ENCODE measurements at places on chromosomes 11 and 22.

DNA sequence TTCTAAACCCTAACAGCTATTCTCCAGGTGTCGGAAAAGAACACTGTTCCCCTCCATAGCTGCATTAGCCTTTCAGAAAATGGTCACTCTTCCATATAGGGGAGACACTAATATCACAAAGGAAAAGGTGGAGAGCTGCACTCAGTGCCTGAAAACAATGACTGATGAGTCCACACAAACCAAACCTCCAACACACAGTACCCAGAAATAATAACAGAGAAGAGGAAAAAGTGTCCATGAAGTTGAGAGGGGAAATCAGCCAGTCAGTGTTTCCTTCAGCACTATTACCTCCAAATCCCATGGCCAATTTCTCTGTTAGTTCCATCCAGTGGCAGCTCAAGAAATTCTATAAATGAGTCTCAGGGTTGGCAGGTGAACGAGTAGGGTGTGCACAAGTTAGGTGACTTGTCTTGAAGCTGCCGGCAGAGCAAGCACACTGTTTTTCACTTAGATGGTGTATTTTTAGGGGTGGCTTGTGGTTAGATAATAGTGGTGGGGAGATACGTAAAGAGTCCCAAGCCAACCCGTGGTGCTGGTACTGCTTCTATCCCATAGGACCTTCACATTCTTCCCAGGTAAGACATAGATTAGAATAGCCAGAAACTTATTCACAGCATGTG, 84.5 kb upstream of the CHRM4 start:
- no peak for DNase-seq

DNA sequence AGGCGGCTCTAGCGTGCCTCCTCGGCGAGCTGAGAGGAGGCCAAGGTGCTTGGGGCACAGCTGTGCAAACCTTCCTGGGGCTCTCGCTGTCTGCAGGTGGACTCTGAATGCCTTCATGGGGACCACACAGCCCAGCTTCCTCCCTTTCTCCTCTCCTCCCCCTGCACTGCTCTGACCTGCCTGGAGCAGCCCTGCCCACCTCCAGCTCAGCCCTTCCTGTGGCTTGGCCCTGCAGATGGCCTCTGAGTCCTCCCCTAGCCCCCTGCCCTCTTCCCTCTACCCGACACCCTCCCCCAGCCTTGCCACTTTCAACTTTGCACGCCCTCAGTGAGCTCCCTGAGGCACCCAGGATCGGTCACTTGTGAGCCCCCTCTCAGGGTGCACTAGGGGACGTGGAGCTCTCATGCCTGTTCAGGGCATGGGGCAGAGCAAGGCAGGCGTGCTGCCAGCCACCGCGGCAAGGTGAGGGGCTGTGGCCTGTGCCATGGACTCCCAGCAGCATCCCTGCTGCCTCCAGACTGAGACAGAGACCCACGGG, 31.4 kb downstream of the PPM1F start:
- DNase-seq: no peak

DNA sequence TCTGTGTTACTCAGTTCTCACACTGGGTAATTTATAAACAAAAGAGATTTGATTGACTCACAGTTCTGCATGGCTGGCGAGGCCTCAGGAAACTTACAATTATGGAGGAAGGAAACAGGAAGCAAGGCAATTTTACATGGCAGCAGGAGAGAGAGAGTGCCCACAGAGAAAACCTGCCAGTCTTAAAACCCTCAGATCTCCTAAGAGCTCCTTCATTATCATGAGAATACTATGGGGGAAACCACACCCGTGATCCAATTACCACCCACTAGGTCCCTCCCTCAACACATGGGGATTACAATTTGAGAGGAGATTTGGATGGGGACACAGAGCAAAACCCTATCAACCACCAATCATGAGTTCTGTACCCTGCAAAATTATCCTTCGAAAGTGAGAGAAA, 1180.8 kb downstream of the JRKL start:
- no peak for DNase-seq

DNA sequence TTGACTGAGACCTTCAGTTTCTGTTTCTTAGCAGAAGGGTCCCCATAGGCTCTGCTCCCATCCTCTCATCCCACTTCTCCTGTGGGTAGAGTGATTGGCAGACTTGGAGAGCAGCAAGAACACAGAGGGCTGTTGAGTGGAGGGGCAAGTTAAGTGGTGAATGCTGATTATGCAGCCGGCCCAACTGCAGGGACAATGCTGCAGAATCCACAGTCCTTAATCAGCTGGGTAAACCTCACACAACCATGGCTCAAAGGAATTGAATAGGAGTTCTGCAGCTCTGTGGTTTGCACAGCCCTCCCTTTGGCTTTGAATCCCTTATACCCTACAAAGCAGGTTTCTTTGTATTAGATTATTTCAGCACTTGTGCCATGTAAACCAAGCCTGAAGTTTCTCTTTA, 161.1 kb downstream of the NAV2 start:
- no peak for DNase-seq

- no peak for DNase-seq
Measured at GRCh38 chr11:79116600-79116999, 324.2 kb downstream of the TENM4 start.

GRCh38 chr11:577611-577894, 1.3 kb downstream of the PHRF1 start:
- no peak for DNase-seq

DNA sequence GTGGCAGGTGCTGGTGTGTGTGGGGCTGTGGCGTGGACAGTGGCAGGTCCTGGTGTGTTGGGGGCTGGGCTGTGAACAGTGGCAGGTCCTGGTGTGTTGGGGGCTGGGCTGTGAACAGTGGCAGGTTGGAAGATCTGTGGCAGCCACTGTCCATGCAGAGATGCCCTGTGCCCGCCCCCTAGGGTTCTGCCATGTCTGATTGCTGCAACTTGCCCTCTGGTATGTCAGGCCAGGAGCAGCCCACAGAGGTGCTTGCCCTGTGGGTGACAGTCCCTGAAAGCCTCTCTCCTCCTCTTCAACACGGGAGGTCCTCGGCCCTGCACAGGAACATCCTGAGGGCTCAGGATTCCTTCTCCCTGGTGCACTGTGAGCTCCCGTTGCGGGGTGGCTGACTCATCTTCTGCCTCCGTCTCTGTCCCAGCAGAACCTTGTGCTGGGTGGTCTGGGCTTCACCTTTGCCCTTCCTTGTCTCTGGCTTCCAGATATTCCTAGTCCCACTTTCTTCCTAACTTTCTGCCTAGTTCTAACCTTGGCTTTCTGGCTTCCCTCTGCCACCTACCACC, 13.5 kb downstream of the OPCML start:
- DNase-seq: no peak

DNA sequence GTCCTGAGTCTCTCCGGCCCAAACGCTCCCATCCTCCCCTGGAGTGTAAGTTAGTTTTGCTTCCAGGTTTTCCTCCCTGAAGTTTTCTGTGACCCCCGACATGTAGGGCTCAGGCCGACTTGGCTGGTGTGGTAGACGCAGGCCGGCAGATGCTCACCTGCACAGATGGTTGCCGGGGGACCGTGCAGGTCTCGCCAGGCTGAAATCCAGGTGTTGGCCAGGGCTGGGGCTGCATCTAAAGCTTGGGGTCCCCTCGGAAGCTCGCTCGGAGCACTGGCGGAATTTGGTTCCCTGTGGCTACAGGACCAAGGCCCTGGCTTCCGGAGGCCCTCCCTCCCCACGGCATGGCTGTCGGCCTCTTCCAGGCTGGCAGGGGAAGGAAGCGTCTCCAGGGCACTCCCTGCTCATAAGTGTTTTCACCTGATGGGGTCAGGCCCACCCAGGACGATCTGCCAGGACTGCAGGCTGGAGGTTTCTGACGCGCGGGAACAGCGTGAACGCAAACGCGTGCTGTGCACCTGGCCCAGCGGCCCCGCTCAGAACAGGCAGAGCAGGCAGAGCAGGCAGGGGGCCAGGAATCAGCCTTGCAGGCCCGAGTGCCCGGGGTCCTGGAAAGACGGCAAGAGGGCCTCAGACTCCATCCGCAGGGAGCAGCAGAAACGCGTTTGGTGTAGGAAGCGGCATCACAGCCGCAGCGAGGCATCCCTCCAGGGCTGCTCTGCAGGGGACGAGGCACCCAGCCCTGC, 258.2 kb downstream of the BRD1 start:
- no peak for DNase-seq

GRCh38 chr11:108253176-108253575, 30.3 kb downstream of the ATM start:
- no peak for DNase-seq

- DNase-seq: no peak
Measured at GRCh38 chr11:62678433-62678769, 472 bp downstream of the UBXN1 start.

- DNase-seq: no peak
Measured at GRCh38 chr11:120801801-120802689, 221.9 kb upstream of the TBCEL start.

GRCh38 chr11:6417907-6418556, 862 bp downstream of the APBB1 start:
- no peak for DNase-seq

- no peak for DNase-seq
Measured at GRCh38 chr11:16997624-16998023, 16.6 kb downstream of the PLEKHA7 start.

GRCh38 chr11:7490535-7490934, 5.2 kb downstream of the OLFML1 start:
- DNase-seq: no peak

GRCh38 chr11:18280438-18281045, 14.5 kb downstream of the SAA1 start:
- DNase-seq: no peak

GRCh38 chr11:3886985-3887384, 31.5 kb downstream of the STIM1 start:
- no peak for DNase-seq

DNA sequence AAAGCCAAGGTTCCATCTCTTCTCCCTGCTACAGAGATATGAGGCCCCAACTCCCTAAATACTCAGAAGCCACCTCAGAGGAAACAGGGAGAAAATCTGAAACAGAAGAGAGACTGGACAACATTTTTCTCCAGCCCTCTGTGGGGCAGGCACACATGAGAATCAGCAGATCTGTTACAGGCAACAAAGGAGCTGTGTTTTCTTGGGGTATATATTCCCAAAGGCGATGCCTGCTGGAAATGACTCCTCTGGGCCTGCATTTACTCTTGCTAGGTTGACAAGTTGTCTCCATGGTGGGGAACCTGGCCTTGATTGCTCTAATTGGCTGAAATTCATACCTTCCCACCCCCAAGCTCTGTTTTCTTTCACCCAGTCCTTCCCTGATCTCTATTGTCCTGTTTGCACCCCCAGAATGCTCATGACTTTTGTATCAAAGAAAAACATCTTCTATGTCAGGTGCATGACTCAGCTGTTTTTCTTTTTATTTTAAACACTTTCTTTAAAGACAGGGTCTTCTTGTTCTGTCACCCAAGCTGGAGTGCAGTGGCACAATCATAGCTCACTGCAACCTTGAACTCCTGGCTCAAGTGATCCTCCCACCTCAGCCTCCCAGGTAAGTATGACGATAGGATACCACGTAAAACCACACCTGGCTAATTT, 23.5 kb upstream of the P2RY6 start:
- no peak for DNase-seq

- no peak for DNase-seq
Measured at GRCh38 chr22:33747029-33747428, 173.2 kb downstream of the LARGE1 start.

DNA sequence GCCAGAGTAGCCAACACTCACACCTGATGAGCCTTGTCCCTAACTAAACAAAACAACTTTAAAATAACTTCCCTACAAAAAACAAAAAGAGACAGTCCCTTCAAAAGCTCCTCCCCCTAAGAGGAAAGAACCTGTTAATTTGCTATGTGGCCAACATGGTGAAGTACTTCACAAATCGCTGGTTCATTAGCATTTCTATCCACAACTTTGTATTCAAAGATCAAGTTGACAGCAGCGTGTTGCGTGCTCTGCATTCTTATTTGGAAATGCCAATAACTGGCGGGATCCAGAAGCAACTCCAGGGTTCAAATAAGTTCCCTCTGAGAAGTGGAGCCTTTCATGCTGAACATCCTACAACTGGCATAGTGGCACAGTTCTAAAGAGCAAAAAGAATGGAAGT, 48.6 kb downstream of the CADM1 start:
- no peak for DNase-seq

DNA sequence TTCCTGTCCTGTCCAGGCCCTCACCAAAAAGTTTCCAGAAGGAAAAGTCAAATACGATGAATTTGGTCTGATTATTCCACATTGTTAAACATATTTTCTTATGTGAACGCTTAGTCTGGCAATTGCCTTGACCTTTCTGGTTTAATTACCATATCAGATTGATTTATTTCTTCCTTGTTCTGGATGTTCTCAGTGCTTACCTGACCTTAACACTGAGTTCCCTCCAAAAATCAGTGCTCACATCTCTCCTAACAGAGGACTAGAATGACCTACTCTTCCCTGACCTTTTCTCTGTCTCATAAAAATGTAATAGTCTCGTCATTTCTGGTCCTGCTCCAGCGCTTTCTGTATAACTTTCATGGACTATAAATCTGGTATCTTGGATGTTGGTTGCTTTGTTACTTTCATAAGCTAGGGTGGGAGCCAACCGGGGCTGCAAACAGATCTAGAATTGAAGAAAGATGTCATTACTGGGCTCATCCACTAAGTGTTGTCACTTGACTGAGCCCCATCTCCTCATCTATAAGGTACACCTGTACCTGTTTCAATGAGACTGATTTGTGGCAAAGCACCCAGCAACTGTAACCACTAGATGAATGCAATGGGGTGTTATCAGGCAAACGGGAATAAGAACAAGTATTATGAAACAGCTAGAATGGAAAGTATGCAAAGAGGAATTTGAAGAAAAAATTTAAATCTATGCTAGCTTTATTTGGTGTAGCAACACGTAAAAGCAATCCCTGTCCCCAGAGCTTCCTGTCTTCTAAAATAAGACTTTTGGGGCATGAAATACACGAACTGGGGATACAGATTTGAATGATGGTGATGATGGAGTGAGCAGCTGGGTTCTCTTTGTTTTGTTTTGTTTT, 2.4 kb downstream of the FADS2 start:
- DNase-seq: no peak

- DNase-seq: no peak
Measured at GRCh38 chr11:134888821-134889220, 476.8 kb upstream of the B3GAT1 start.

DNA sequence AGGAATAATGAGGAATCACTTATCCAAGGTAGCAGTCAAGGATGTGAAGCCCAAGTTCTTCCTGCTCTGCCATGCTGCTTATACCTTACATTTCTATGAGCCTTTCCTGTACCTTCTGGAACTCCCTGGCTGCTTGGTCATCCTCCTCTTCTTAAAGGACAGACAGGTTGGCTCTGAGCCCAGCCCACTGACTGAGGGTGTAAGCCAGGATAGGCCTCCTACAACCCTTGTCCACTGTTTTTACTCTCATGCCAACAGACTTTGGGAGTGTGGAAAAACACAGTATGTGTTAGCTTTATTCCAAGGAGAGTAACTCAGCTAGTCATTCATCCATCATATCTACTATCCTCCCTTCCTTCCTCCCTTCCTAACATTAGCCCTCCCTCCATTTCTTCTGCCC, 47.5 kb downstream of the IRAG1 start:
- no peak for DNase-seq

GRCh38 chr11:95584180-95584579, 205.4 kb downstream of the FAM76B start:
- DNase-seq: no peak

DNA sequence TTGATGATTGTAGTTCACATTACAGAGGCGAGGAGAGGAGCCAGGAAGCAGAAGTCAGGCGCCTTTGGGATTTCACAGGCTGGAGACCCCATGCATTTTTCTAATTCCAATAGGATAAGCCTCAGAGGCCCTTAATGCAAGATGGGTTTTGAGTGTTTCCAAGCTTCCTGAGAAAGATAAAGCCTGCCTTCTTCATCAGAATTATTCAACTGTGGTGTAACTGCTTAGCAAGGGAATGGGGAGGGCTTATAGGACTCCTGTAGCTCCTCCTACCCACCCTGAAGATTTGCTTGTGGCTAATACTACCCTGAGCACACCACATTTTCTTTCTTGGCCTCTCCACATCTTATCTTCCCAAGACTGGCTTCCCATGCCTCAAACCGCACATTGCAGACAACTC, 151.1 kb upstream of the ISX start:
- no peak for DNase-seq
